Posterior vena cava (tissue), 2 donors: ENCODE measurements at places on chromosomes 6 and 20. TPM values are rescaled to one million over a fixed set of nuclear protein-coding genes. Genes with fewer than 3 reads are reported as not detected.

The GPX5 gene
- total RNA-seq = not detected

The DYNLT2 gene
- total RNA-seq = 1.1 TPM

The EGFL8 gene
- 19.2 TPM for total RNA-seq

The OR12D1 gene
- total RNA-seq = not detected

The GRM1 gene
- total RNA-seq = 0.05 TPM

- no peak for DNase-seq
Observed at GRCh38 chr20:2653556-2654383, 1.3 kb downstream of the NOP56 start.

DNA sequence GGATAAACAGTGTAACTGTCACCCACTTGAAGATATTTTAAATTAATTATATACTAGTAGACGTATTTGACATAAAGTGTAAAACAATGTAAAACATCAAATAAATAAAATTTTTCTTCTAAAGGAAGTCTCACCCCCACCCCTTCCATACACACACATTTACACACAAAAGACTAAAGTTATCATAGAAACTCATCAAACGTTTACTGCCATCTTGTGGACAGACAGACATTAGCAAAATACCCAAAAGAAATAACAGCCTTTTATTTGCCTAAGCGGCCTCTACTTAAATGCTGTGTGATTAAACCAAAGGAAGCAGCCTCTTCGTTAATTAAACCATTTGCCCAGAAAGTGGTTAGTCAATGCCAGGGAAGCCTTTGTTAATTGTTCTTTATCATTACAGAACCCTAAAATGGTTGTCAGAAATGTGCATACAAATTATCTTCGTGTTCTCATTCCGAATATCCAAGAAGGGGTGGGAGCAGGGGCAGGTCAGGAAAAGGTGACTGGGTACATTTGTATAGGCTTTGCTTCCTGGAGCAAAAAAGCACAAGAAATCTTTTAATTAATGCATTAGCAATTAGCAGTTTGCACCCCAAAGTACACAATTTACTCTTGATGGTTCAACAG, 176.2 kb upstream of the SASH1 start:
- no peak for DNase-seq

- no peak for DNase-seq
Observed at GRCh38 chr6:143882401-143882930, 18.2 kb downstream of the ZC2HC1B start.

GRCh38 chr6:156850353-156850752, 73.2 kb downstream of the ARID1B start:
- DNase-seq = no peak

GRCh38 chr6:129382916-129383315, 327.1 kb downstream of the ARHGAP18 start:
- DNase-seq = no peak

DNA sequence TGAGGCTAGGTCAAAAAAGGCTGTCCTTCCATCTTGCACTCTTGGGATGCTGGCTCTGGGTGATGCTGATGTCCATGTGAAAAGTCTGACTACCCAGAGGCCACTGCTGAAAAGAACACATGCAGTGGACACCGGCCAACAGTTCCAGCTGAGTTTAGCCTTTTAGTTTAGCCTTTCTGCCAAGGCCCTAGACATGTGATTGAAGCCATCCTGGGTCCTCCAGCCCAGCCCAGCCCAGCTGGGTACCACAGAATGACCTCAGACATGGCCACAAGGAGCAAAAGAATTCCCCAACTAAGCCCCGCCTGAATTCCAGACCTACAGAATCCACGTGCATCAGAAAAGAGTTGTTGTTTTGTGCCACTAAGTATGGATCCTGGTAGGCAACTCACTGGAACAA, 17.4 kb downstream of the PIGT start:
- DNase-seq = no peak

- DNase-seq = no peak
Observed at GRCh38 chr20:45470262-45470931, 844 bp downstream of the WFDC2 start.
